Germinal center (tissue), 1 donor: ENCODE measurements at places on chromosomes 4 and X.

DNA sequence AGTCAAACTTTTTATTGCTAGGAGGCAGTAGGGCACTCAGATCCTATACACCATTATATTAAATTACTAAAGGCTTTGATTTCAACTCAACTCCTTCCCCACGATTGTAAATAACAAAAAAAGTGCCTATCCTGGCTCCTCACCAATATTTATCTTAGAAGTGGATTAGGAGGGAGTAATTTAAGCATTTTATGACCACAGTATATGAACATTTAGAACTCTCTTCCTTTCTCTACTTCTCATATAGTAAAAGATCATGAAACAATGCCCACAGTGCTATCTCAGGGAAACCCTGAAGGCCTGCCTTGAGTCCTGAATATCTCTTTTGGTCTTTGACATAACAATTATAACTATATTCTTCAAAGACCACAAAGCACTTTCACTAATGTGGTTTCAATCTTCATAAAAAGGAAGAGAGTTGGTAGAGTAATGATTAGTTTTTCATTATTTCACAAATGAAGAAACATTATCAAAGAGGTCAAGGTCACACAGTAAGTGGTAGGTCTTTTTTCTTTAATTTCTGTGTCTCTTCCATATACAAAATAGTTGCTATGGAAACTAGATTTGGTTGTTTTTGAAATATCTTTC is 29.1 kb upstream of the ADH1C start:
- DNase-seq, result no peak

- DNase-seq, result no peak
These were observed 35.7 kb downstream of the CASK start for GRCh38 chrX:41887691-41888090.

GRCh38 chrX:13341491-13342101 is 21.7 kb upstream of the ATXN3L start:
- no peak for DNase-seq

DNA sequence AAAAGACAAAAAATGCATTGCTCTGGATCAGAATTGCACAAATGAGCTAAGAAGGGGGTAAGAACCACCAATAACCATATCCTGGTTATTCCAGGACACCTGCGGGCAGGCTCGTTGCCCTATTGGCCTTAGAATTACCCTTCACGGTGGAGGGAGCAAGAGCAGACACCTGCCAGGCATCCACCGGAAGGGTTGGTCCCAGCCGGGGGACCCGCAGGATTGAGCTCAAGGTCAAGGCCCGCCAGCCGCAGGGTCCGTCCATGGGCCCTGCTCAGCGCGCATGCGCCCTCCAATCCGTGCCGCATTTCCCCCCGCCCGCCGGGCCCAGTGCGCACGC is 575 bp downstream of the SLC25A6 start:
- DNase-seq, result peak; percentile 96

GRCh38 chrX:30735839-30736238 is 82.6 kb downstream of the GK start:
- peak; percentile 45 for DNase-seq

- peak; percentile 11 for DNase-seq
These were observed 146.4 kb downstream of the GPC3 start for GRCh38 chrX:133838761-133839676.

GRCh38 chrX:81308086-81308829 is 106.4 kb downstream of the SH3BGRL start:
- DNase-seq, result no peak

GRCh38 chrX:154494715-154495114 is 4.3 kb upstream of the SLC10A3 start:
- no peak for DNase-seq

GRCh38 chr4:70280567-70280966 is 38.2 kb downstream of the CSN3 start:
- no peak for DNase-seq

DNA sequence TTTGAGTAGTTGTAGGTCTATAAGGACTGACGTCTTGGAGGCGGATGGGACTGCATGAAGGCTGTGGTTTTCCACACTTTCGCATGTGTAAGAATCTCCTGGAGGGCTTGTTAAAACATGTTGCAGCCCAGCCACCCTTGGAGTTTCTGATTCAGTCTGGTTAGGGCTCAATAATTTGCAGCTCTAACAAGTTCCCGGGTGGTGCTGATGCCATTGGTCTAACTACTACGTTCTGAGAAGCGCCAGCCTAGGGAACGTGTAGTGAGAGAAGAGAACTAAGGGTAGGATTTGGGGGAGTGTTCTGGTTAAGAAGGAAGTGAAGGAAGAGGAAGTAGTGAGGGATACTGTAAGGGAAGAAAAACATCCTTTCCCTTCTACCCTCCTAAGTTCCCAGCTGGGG is 138.9 kb downstream of the LARP7 start:
- no peak for DNase-seq

DNA sequence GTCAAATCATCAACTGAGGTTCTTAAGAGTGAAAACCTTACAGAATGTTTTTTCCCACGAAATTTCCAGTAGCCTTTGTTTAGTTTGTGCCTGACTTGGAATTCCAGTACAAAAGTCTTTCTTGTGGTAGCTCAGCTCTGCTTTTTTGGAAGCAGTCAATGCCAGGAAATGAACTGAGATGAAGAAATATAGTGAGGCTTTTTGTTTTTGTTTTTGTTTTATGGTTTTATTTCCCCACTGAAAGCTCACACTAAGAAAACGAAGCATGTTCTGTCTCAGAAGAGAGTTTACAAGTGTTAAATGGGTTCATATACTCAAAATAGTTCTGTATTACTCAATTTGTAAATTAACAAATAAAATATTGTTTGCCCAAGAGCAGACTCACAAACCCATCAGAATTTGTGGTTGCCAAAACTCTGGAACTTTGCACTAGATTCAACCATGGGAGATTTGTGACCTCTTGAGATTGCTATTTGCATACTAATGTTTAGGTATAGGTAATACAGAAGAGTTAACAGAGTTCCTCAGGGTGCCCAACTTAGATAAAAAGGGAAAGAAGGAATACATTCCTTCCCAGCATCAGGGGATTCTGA is 1060.8 kb downstream of the FAT4 start:
- DNase-seq, result no peak

- DNase-seq, result no peak
These were observed 69.8 kb downstream of the PTTG2 start for GRCh38 chr4:38030023-38030422.

GRCh38 chr4:69760455-69760854 is at the start of gene SULT1B1:
Gene SULT1B1, minus strand, starts transcription at chr4:69760620. Its CDS starts 5,403 bp downstream, at chr4:69755217.
- DNase-seq, result no peak

- DNase-seq, result no peak
These were observed 499.3 kb downstream of the EPHA5 start for GRCh38 chr4:65170768-65171514.

GRCh38 chr4:79074040-79074439 is 134.8 kb upstream of the PAQR3 start:
- no peak for DNase-seq

DNA sequence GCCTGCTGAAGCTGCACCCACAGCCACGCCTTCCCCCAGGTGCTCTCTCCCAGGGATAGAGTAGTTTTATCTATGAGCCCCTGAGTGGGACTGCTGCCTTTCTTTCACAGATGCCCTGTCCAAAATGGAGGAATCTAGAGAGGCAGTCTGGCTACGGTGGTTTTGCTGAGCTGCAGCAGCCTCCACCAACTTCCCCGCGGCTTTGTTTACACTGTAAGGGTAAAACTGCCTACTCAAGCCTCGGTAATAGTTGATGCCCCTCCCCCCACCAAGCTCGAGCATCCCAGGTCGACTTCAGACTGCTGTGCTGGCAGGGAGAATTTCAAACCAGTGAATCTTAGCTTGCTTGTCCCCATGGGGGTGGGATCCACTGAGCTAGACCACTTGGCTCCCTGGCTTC is 84.5 kb downstream of the PRKG2 start:
- DNase-seq, result no peak

DNA sequence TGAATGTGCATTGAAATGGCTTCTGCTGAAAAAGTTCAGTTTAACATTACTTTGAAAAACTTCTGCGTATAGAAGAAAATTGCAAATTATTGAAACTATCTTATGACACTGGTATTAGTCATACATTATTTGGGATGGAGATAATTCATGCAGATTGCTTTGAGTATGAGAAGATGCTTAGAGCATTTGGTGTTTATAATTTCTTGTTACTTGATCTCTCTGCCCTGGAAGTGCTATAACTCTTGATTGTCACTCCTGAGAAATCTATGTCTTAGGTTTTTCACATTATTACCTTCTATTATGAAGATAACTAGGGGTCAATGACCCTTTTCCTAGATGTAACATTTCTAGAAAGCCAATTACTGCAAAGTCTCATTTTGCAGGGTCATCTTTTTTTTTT is 36.4 kb downstream of the TMEM131L start:
- no peak for DNase-seq

GRCh38 chrX:24148535-24149350 is 786 bp upstream of the ZFX start:
- DNase-seq, result peak; percentile 18

DNA sequence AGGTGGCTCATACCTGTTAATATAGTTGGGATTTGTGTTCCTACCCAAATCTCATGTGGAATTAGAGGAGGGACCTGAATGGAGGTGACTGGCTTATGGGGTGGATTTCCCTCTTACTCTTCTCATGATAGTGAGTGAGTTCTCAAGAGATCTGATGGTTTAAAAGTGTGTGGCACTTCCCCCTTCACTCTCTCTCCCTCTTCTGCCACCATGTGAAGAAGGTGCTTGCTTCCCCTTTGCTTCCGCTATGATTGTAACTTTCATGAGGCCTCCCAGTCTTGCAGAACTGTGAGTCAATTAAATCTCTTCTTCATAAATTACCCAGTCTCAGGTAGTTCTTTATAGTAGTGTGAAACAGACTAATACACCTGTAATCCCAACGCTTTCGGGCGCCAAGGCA is 28.3 kb upstream of the WDR19 start:
- DNase-seq, result no peak

DNA sequence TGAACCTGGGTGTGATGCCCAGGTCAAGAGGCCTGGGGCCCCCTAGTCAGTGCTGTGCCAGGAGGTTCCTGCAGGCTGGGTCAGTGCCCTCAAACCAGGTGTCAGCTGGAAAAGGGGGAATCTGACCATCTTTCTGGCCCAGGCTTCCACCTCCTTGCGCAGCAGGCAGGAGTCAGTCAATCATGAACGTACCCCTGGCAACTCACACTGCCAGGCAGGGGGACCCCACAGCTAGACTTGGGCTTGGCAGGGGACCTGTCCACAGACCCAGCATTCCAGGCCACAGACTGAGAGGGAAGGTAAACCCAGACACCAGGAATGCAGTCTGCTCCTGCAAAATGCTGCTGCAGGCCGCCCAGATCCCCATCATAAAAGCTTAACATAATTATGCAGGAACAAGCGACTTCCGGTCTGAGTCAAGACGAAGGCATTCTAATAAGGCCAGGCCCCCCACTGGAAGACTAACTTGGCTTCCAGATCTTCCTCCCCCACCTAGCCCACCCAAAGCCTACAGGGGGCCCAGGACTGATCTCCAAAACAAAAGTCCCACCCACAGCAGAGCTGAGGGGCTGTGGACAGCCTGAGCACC is 156.3 kb downstream of the BCOR start:
- DNase-seq, result no peak

DNA sequence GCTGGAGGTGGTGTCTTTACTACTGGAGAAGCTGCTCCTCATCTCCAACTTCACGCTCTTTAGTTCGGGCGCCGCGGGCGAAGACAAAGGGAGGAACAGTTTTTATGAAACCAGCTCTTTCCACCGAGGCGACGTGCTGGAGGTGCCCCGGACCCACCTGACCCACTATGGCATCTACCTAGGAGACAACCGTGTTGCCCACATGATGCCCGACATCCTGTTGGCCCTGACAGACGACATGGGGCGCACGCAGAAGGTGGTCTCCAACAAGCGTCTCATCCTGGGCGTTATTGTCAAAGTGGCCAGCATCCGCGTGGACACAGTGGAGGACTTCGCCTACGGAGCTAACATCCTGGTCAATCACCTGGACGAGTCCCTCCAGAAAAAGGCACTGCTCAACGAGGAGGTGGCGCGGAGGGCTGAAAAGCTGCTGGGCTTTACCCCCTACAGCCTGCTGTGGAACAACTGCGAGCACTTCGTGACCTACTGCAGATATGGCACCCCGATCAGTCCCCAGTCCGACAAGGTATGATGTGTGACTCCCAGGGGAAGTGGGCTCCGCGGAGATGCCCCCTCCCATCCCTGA is 634 bp downstream of the LRAT start:
- no peak for DNase-seq

DNA sequence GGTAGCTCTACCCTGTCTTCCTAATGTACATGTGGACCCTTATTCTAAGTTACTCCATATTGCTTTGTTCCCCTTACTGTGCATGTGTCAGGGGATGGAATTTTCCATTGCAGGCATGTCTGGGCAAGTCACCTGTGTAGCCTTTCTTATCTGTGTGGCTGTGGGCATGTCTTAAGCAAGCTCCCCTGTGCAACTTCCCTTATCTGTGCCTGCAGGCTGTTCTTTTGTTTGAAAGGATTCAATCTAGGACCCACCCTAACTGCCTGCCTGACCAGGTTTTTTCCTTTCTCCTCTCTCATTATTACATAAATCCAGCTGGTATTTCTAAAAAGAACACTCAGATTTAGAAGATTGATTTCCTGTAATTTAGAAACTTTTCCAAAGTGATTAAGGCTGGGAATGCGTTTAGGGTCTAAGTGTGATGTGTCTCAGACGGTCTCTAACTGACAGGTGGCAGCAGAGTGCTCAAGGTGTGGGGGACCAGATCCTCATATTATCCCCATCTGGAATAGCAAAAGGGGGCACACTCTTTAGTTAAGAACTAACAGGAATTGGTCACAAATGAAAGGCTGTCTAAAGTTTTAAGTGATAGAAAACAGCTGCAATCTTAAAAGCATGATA is 198.9 kb upstream of the PPP1R2C start:
- no peak for DNase-seq

DNA sequence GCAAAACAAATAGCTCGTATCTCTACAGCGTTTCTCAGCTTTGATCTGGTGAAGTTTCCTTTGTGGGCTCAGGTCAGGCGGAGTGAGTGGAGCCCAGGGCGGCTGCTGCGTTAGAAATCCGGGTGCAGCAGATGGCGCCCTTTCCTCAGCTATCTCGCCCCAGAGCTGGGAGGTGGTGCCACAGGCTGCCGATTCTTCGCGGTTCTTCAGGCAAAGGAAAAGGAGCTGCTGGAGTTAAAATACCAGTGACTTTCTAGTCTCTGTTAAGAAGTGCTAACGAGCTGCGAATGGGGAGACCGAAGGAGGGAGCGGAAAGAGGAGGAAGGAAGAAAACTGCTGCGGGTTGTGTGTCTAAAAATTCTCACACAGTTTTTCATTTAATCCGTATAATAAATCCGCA is 114.6 kb downstream of the CPE start:
- DNase-seq, result peak; percentile 15

DNA sequence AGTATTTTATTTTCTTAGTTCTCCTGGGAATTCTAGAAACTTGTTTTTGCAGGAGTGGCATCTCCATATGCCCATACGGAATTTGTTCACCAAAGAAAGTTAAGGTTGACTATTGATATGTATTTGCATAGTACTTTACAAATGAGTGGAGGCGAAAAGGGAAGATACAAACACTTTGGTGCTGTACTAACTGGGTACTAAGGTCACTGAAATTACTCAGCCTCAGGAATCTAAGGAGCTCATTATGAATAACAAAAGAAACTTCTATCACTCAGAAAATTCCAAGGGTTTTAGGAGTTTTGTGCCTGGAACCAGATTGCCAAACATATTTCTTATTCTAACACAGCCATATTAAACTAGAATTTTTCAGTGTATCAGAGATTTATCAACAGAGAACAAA is 27.4 kb upstream of the TMPRSS11B start:
- DNase-seq, result no peak

GRCh38 chrX:150719621-150720020 is 26.4 kb downstream of the MTMR1 start:
- no peak for DNase-seq
